ENCODE measurements at places on chromosomes 7 and 10.

- DNase-seq, result no peak
Observed at GRCh38 chr7:69189406-69189805, 408.9 kb upstream of the AUTS2 start.

DNA sequence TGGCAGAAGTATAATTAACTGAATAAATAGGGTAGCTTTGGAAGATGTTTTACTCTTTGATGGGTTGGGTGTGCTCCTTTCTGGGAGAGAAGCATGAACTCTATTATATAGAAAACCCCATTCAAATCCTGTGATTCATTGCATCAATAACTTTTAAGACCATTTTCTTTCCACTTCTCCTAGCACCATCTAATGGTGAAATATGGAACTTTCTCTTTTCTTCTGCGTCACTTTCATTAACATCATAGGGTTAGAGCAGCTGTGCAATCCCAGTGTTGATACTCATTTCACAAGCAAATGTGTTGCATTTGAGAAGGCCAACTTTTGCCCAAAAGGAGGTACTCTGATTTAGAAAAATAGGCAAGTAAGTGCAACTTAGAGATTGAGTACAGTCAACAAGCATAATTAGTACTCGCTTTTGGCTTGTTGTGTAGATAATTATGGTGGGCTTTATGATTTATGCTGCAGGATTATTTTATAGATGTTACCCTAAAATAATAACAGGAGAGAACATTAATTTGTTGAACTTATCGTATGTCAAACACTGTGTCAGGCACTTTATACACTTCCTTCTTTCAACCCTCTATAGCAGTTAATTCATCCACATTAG lies 92.9 kb downstream of the CPED1 start:
- DNase-seq, result peak; percentile 45

DNA sequence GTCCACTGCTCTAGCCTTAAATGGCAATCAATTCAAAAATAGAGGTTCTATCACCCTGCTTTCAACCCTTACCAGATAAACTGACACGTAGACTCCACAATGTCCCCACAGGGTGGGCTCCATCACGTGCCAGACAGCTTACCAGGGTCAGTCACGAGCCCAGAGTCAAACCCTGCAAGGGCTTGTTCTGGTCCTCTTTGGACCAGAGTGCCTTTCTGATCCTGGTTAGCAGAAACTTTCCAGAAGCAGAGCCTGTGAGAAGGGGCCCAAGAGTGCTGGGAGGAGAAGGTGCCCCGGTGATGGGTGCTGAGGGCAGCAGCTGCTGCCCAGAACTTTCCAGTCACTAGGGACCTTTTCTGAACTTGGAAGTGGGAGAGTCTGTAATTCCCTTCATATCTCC lies 354 bp upstream of the GIMAP5 start:
- DNase-seq, result no peak

DNA sequence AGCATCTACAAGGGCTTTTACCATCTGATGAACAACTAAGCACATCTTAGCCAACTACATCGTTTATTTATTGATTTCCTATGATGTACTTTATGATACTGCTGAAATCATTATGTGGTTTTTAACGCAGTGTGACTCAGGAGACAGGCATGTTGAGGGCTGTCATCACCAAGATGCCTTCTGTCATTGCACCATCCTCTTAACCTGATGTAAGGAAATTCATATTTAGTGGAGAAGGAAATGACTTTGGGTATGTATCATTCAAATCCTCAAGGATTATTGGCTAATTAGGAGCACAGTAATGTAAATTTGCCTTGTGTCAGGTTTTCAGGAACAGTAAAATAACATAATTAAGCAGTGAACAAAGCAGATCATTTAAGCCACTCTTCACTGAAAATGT lies 138.5 kb upstream of the MGMT start:
- no peak for DNase-seq

DNA sequence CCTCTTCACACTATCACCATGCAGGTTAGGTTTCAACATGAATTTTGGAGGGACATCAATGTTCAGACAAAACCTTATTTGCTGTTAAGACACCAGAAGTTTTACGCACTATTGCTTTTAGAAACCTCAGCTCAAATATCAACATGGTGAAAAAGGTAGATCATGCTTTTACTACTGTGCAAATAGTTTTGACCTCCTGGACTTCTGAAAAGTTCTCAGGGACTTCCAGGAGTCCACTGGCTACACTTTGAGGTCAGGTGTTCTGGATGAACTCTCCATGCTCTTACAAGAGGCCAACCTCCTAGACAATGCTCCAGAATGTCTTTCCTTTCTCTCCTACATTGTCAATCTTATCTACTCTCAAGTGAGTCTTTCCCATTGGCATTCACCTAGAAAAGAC lies 55.9 kb downstream of the SLC25A13 start:
- DNase-seq, result no peak

DNA sequence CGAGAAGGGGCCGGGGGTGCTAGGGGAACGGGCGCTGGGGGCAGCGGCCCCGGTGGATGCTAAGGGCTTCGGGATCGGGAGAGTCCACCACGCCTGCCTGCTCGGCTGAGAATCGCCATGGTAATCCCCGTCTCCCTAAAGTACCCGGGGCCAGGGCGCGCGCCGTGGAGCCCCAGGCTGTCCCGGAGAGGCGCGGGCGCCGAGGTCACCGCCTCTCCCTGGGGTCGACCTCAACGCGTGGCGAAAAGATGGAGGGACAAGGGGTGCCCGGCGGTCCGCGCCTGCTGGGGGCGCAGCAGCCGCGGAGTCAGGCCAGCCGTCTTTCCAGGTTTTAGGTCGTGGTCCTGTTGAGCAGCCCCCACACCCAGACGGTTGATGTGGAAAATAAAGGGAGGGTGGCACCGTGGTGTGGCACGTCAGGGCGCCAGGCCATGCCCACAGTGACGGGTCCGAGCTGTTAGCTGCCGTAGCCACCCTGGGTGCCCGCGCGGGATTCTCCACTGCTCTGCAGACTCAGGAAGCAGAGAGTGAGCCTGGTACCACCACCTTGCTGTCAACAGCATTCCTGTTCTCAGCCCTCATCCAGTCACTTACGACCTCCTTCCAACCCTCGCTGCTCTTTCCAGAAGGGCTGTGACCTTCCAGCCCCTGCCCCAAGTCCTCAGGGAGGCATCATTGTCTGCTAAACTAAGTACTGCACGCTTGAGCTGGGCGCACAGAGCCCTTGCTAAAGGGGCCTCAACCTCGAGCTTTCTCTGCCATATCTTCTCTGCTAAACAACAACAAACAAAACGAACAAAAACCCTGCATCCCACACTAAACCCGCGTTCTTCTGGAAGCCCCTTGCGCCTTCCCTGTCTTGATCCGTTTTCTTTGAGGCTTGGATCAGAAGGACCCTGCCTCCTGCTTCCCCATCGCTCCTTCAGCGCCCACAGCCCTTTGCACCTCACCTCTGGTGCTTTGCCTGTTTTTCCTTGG lies 666 bp downstream of the SMKR1 start:
- peak; percentile 90 for DNase-seq

GRCh38 chr10:115909962-115910731 lies 362.9 kb downstream of the GFRA1 start:
- DNase-seq, result no peak

DNA sequence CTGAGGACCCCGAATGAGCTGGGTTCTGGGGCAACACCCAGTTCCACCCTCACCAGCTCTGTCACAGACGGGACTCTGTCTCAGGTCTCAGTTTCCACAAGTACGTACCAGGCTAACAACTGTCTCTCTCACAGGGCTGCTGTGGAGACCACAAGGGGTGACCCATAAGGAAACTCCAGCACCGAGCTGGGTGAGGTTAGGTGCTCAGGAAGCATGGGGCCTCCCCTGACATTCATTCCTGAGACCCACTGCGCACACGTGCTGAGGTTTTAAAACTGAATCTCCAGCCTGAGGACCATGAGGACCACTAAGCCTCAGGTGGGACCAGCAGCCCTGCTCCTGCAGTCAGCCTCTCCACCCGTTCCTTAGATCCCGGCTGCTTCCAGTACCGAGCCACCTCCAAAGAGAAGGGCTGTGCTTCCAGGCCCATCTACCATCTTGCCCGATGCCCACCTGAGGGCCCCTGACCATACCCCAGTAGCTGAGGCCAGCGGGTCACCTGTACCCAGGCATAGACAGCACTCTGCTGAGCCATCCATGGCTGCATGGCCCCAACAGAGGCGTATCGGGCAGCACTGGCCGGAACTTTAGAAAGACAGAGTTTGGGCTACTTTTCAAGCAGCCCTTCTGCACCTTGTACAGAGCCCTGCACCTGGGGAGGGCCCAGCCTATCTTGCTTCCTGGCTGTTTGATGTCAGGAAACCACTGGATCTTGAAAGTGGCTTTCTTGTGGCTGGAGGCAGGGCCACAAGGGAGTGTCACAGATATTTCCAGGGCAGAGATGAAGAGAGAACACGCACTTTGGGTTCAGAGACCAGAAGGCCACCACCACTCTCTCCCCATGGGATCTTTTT lies 18.7 kb downstream of the HSPA12A start:
- no peak for DNase-seq

GRCh38 chr7:46633200-46633599 lies 712.1 kb upstream of the IGFBP3 start:
- DNase-seq, result no peak

- DNase-seq, result no peak
Observed at GRCh38 chr10:571688-572451, 117.6 kb downstream of the DIP2C start.

DNA sequence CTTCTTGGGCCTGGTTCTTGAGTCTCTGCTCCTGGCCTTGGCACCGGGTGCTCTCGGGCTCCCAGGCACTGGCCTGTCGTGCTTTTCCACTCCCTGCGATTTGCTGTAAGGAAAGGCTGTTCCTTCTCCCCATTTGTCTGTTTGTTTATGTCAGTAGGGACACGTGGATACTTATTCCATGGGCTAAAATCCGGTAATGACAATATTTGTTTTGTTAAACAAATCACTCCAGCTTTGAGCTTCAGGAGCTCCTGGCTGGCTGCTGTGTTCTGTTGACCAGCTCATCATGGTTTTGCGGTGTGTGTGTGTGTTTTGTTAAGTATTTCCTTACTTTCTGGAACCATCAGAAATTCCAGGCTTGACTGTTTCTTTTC lies 17.5 kb upstream of the JAKMIP3 start:
- DNase-seq, result no peak

DNA sequence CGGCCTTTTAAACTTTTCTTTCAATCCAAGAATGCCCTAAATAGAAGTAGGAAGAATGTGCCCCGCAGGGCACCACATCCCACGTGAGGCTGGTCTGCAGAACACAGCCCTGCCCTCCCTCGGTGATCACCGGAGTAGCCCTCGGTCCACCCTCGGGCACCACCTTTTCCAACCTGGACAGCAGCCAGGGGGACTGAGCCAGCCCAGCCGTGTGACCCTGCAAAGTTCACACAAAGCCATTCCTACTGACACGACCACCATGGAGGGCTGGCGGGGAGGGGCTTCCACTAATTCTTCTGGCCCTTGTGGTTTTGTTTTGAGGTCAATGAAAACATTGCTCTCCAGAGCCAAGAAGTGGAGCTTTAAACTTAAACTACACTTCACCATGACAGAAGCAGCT lies 132.2 kb downstream of the TCERG1L start:
- DNase-seq, result no peak

GRCh38 chr10:114822444-114823076 lies 980 bp downstream of the FHIP2A start:
- peak; percentile 61 for DNase-seq

Data from SK-N-SH (cell line).